ENCODE measurements at places on chromosomes 11 and 22. TPM values are rescaled to one million over a fixed set of nuclear protein-coding genes. Genes with fewer than 3 reads are reported as not detected.

RASSF7 gene
- total RNA-seq: 14.9 TPM

DNA sequence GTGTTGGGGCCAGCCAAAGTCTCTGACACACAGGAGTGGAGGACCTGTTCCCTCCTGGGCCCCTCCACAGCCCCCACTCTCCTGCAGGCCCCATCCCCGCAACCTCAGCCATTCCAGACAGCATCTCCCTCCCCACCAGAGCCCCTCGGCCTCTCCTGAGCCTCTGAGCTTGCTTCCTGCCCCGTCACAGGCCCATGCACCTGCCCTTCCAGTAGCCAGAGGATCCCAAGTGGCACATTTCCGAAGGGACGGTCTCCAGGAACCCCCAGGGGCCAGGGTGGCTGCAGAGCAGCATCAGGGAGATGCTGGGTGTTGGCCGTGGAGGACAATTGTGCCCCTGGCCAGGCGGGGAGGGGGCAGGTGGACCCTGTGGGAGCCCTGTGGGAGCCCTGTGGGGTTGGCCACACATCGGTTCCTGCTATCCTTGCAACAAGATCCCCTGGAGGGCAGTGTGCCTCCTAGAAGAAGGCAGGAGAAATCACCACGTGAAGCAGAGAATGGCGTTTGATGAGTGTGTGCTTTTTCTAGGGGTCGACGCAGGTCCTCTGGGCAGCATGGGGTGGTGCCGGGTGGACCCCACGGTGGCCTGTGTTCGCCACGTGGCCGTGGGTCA lies 45.3 kb upstream of the PPARA start:
- no peak for DNase-seq

- no peak for DNase-seq
Measured at GRCh38 chr11:28146123-28146751, 38.0 kb downstream of the METTL15 start.

DNA sequence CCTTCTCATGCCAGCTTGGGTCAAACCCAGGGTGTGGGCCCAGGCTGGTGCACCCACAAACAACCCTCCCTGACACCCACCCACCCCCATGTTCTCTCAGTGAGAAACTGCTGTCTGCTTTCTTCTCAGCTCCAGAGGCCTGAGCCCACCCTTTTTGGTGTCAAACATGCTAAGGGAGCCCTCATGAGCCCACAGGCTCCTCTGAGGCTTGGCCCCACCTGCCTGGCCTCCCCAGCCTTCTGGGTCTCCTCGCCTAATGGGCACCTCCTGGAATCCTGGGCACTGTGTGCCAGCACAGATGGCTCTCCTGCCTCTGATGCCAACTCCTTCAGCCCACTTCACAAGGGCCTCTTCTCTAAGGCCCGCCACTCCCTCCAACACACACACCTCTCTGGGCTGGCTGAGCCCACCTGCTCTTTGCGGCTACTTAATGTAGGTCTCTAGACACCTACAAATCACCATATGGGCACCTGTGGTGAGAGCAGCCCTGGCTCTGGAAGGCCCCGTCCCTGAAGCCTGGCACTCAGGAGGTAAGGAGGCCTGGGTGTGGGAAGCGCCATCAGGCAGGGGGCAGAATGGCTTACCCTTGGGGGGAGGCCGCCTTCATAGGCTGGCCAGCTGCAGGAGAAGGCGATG lies 4.4 kb downstream of the NAGA start:
- DNase-seq: no peak

FAM180B gene
- total RNA-seq: not detected
